ENCODE measurements at places on chromosomes 1 and 21.
A peak's percentile ranks its signal among the peaks of the same experiment; 100 is the strongest.

DNA sequence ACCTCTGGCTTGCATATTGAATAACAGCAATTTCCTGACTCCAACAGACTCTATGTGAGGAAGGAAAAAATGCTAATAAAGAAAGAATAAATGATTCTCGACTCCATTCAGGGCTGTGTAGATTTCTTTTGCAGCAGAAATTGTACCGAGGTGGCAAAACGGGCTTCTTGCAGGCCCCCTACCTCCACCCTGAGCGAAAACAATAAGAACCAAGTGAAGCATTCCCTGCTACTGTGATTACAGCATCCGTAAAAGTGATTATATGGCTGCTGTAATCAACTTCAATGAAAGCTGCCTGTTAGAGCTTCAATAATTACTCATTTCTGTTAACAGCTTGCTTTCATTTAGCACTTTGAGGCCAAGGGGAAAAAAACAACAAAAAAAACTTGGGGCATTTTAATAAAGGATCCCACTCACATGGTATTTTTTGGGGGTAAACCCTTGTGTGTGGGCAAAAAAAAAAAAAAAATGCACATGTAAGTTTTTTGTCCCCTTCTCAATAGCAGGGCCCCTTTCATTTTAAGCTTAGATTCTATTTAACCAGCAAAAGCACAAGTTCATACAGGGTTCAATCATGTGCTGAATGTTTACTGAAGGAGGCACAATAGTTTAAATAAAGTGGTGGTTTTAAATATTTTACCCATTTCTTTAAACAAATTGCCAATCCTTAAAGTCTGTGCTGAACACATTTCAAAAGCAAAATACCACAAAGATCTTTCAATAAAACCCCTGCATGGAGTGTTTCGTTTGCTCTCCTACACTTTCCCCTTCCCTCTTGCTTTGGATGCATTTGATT, 271.6 kb downstream of the LMO4 start:
- no peak for DNase-seq

GRCh38 chr1:49197081-49197480, 420.4 kb upstream of the BEND5 start:
- DNase-seq: no peak

- DNase-seq: no peak
Measured at GRCh38 chr1:12005488-12006166, 13.7 kb upstream of the MIIP start.

- DNase-seq: no peak
Measured at GRCh38 chr1:197469620-197470210, 201.7 kb downstream of the CRB1 start.

- no peak for DNase-seq
Measured at GRCh38 chr1:6419397-6419803, 319 bp downstream of the HES2 start.

DNA sequence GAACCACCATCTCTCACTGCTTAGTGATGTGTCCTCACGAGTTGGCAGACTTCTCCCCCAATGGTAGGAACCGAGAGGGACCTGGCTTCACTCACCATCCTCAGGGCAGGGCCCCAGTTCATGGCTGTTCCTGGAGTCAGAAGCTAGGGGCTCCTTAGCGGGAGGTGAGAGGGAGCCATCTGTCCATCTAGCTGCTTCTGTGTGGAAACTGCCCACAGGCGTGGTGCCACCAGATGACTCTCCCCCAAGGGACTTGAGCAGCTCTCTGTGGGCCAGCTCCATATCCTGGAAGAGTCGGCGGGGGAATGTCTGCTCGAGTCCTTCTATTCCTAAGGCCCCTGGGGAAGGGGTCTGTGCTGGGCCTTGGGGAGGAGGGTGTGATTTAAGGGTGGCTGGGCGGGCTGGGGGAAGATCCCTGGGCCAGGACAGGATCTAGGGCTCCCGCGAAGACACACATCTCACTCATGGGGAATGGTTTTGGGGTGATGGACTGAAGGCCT, 16.3 kb downstream of the LRRC71 start:
- no peak for DNase-seq

DNA sequence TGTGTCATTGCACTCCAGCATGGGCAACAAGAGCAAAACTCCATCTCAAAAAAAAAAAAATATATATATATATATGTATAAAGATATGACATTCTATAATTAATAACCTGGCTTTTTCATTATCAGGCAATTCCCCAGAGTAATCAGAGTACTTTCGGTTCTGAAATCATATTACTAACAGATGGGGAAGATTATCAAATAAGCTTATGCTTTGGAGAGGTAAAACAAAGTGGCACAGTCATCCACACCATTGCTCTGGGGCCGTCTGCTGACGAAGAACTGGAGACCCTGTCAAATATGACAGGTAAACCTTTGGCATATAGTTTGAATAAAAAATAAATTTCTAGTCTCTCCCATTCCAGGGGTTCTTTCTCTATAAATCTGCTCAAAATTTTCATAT, 58.5 kb upstream of the SH3GLB1 start:
- no peak for DNase-seq

GRCh38 chr1:169108863-169109560, 2.5 kb downstream of the ATP1B1 start:
- no peak for DNase-seq

DNA sequence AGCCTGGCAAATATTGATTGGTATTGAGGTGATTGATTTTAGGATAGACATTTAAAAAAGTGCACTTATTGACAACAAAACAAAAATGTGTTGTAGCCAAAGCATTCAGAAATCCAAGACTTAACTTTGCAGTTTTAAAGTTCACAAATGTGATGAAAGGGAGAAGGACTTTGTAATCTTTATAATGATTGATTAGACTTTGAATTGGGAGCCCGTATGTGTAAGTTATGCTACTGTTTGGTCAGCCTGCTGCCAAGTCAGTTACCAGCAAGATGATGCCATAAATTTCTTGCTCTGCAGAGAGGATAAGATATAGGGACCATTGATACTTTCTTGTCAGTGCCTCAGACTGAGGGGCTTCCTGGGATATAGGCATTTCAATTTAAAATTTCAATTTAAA, 39.5 kb downstream of the TBX19 start:
- no peak for DNase-seq

DNA sequence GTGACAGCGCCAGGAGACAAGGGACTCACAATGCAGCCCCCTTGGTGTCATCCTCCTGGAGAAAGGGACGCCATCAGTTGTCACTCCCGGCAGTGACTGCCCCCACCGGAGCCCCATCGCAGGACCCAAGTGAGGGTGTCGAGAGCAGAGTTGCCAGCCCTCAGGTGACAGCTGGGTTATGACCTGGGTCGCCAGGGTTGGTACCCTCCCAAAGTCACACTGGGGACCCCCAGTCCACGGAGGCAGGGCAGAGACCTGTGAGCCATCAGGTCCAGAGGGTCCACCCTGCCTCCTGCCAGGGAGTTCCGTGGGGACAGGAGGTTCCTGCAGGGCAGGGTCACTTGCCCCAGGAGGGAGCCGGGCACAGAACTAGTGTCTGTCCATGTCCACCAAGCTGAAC, 78.2 kb upstream of the IFFO2 start:
- DNase-seq: no peak

DNA sequence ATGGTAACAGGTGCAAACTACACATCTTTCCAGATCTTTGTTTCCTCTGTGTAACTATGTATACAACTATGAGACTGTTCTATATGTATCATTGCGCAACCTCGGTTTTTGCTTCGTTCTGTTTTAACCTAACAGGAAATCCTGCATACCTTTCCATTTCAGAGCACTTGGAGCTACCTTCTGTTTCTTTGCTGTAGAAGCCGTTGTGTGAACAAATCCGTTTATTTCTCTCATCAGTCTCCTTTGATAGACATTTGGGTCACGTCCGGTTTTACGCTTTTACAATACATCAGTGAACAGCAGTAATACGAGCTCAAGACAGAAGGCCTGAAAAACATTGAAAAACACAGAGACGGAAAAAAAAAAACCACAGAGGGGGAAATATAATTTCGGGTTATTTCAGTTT, 10.5 kb downstream of the ATP5IF1 start:
- no peak for DNase-seq

DNA sequence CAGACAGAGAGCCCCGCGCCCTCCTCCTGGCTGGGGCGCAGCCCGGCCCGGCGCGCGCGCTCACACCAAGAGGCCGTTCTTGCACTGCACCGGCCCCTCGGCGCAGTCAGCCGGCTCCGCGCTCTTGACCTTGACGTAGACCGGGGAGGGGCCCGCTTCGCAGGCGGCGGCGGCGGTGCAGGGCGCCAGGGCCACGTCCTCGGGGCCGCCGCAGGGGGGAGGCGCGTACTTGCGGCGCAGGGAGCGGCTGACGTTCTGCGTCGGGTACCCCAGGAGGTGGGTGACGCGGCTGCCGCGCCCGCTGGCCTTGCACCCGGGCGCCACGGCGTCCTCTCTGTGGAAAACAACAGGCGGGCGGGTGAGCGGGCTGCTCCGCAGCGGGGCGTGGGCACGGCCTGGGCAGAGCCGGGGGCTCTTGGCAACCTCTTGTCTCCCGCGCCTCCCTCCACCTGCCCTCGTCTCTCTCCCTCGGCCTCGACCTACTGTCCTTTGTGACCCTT, 7.7 kb downstream of the VSIG8 start:
- peak; percentile 49 for DNase-seq

DNA sequence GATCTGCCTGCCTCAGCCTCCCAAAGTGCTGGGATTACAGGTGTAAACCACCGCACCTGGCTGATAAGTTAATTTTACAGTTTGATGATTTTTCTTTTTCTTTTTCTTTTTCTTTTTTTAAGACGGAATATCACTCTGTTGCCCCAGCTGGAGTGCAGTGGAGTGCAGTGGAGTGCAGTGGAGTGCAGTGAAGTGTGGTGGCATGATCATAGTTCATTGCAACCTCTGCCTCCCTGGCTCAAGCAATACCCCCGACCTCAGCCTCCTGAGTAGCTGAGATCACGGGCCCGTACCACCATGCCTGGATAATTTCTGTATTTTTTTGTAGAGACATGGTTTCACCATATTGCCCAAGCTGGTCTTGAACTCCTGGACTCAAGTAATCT, 84.4 kb upstream of the CXADR start:
- no peak for DNase-seq

DNA sequence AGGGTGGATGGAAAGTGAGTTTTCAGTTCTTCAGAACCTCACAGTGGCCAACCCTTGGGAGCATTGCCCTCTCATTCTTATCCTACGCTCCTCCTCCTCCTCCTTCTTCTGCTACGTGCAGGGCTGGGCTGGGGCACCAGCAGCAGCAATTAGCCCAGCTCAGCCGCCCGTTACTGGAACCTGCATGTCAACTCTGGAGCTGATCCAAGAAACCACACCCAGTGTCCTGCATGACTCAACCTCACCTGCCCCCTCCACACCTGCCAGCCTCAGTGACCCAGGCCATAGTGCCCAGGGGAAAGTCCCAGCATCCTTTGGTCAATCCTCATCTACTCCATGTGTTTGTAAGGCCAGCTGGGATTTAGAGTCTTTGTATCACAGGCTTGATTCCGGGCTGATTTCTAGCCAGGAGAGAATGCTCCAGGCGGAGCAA, 12.6 kb downstream of the ELF3 start:
- no peak for DNase-seq

DNA sequence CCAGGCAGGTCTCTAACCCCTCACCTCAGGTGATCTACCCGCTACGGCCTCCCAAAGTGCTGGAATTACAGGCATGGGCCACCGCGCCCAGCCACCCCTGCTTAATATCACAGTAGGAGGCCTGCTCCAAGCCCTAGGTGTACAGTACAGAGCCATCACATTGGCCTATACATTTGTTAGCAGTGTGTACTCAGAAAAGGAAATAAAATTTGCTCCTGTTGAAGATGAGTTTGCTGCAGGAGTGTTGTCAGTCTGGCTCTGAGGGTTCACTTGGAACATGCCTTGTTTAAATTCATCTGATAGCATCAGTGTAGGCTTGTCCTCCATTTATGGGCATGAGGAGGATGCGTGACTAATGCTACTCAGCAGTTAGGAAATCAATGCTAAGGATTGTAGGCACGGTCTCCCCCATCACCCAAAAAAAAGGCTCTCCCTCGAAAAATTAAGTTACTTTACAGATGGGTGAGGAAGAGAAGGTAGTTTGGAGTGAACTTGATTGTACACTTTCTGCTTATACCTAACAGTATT, 4.6 kb upstream of the ENAH start:
- DNase-seq: no peak

GRCh38 chr1:110788673-110789072, 84.3 kb upstream of the CD53 start:
- no peak for DNase-seq

DNA sequence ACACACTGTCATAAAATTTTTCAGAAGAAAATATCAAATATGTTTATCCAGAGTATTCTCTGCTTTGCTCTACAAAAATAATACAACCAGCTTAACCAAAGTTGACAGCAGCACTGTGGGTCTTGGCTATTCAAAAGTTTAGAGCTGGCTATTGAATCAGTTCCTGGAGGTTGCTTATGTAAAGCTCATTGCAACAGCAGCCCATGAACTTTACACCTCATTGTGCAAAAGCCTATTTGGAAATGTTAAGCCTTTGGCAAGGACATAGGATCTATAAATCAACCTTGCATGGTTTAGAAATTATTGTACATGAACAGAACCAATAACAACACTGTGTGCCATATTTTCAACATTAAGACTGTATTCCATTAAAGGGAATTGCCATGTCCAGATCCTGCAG, 714.9 kb downstream of the ADGRL2 start:
- DNase-seq: no peak

Data from NT2/D1 (cell line).